ENCODE measurements at places on chromosomes 6 and 20.

- peak; percentile 35 for DNase-seq
Observed at GRCh38 chr6:60754879-60755278, 1531.1 kb downstream of the KHDRBS2 start.

DNA sequence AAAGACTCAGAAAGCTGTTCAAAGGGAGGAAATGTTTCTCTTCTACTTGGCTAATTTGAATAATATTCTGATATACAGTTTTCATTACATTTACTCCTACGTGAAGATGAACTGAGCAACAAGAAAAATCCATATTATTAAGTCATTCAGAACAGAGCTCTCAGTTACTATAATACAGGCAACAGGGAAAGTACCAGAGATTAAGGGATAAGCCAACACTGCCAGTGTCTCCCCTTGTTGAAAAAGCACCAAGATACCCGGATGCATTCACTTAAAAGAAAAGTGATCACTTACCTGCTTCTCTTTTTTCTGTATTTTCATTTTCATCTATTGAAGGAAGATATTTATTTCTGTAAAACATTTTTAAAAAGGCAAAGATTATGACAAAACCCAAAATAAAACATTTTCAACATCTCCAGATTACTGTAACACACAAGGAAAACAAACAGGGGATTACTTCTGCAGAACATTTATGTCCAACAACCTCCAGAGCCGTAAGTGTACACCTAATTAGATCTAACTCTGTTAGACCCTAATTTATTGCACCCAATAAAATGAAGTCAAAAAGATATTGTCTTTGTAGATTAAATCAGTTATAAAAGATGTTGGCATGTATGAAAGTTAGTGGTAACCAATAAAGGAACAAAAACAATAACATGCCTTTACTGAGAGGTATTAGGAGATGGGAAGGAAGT, 67.0 kb downstream of the CHD6 start:
- no peak for DNase-seq

GRCh38 chr20:4719190-4719589, 2.5 kb upstream of the PRND start:
- no peak for DNase-seq

- peak; percentile 13 for DNase-seq
Observed at GRCh38 chr6:39777218-39777617, 15.0 kb upstream of the DAAM2 start.

DNA sequence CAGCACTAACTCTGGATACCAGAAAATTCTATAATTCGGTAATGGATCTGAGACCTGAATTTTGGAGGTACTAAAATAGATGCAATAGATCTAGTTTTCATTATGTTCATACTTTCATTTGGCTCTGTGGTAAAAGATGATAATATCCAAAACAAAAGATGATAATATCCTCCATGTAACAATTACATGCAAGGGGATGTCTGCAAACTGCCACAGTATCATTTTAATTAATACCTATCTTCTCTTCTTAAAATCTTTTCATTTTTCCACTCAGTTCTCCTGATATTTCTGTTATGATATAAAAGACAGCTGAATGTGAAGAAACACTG, 15.6 kb downstream of the BTN2A1 start:
- DNase-seq: no peak

GRCh38 chr6:92684386-92684785, 735.0 kb downstream of the EPHA7 start:
- no peak for DNase-seq

- DNase-seq: no peak
Observed at GRCh38 chr6:166834049-166834448, 122.3 kb downstream of the RNASET2 start.

DNA sequence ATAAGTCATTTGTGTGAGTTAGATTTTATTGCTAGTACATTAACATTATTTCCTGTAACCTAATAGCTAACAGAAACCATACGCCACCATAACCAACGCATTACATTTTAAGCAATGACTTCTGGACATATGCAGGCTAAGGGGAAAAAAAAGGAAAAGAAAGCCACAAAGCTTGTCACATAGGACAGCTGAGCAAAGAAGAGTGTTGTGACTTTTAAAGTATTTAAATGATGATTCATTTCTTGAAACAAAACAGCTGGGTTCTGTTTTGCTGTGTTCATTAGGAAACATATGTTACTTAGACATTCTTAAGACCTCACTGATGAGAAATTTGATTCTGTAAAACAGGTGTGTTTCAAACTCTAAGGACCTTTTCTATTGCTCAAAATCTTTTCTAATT, 171.4 kb downstream of the COL9A1 start:
- DNase-seq: no peak

DNA sequence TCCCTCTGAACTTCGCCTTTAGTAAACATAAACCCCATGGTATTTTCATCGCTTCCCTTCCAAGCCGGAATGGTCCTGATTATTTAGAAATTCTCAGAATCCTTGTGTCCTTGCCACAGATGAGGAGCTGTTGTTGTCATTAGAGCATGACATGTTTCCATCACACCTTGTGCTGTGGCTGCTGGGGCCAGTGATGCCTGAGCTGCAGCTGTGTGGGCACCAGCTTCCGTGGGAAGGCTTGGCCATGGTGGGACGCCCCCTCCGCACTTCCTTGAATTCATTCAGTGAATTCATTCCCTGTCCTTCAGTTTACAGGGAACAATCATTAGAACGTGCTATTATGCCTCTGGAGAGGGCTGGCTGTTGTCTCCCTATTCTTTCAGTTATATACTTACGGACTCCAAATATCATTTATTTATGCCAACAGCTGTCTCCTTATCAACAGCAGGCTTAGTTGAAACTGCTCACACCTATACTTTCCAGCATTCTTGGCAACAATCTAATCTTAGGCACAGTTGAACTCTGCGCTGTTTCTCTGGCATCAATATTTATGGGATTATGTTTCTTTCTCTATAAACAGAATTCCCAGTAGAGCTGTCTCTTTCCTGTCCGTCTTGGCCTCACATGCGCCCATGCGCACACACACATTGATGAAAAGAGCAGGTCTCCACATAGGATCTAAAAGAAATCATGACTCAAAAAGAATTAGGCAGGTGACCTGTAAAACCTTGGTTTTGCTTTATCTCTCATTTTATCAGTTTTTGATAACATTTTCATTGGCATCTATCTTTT, 9.0 kb downstream of the ADGRF1 start:
- no peak for DNase-seq

Data from GM23338 (cell line).